ENCODE measurements at places on chromosomes 2 and 18.

DNA sequence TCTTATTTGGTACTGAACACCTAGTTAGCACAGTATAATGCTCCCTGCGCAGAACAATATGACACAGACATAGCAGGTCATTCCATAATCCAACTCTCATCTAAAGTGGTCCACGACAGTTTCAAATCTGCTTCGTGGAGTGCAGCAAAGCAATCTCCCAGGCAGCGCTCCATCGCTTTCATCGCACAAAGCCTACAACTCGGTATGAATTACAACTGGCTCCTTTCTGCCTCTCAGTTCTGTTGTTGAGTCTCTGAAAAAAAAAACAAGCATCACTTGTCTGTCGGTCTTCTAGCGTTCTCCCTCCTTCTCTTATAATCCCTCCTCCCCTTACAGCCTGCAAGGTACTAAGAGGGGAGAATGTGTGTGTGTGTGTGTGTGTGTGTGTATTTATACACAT is 123.5 kb downstream of the FIGN start:
- no peak for DNase-seq

DNA sequence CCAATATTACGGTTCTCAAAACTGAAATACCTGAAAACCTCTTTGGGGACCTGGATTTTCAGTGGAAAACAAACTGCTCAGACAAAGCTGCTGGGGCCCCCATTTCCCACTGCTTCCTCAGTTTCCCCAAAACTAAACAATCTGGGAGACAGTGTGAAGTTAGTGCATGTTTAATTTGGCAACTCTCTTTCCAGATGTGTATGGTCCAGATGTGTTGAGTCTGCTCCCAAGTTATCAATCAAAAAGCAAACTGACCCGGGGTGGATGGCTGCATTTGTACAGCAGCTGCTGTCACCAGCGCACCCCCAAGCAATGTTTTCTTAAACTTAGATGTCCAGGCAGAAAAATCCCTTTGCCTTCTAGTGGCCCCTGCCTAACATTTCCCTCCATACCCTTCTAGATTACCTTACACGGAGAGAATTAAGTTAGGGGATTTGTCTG is 136.9 kb downstream of the COPS8 start:
- DNase-seq = no peak

GRCh38 chr2:146108993-146109392 is 1589.1 kb upstream of the ZEB2 start:
- DNase-seq = no peak

- no peak for DNase-seq
These were observed 15.0 kb downstream of the NAB1 start for GRCh38 chr2:190663839-190664238.

- no peak for DNase-seq
These were observed 83.0 kb downstream of the NPAS2 start for GRCh38 chr2:100902817-100903405.

All from ELF-1 (cell line).